ENCODE measurements at places on chromosomes 3 and 15.

DNA sequence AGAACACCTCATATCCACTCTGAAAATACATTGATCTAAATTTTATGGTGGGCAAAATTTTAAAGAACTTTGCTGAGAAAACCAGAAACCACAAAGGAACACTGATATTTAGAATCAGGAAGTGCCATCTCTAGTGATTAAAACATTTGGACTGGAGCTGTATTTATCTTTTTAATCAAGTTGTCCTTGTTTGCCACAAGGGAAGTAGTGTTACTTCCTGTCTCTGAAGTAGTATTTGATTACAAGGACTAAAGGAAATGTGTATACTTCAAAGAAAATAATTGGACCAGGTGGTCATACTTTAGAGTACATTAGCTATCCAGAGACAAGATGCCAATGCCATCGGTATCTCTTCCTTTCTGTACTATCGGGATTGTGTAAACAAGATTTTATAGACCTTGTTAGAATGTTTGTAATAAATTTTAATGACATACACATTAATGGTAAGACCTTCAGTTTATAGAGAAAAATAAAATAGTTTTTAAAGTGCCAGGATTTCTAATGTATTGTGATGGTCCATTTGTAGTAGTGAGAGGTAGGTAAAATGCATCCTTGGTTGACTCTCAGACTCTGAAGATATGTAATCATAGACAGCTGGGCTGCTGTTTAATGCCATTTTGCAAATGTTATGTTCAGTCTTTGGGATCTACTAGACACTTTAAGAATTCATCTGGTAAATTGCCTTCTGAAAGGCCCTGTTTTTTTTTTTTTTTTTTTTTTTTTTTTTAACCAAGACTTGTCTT, 131.9 kb downstream of the B3GALNT1 start:
- H3K27ac ChIP-seq, result no peak overlapping the region
- no peak overlapping the region for H3K4me3 ChIP-seq
- no peaks in the 10 kb centered on the region for H3K4me1 ChIP-seq
- DNase-seq, result no peak
- no peaks in the 10 kb centered on the region for H3K36me3 ChIP-seq

GRCh38 chr3:88150371-88150770, 612 bp downstream of the C3orf38 start:
- DNase-seq, result no peak
- peak overlapping the region; percentile 95 for H3K4me3 ChIP-seq
- peak overlapping the region; percentile 94 for H3K27ac ChIP-seq

DNA sequence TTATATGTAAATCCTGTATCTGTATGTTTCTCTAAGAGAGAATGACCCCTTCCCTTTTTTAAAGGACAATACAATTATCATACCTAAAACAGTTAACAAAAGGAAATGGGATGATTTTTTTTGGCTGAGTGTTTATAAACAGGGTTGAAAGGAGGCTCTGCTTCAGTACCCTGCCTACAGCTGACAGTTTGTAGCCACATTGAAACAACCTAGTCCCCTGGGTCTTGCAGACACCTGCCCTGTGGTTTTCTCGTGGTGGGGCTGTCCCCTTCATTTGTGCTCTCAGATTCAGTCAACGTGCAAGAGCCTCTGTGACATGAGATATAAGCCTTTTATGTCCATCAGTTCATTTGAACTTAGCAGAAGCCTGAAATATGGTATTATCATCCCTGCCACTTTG, 2.3 kb upstream of the HMCES start:
- no peak overlapping the region for H3K4me3 ChIP-seq
- no peaks in the 10 kb centered on the region for H3K27me3 ChIP-seq
- H3K27ac ChIP-seq, result no peak overlapping the region
- DNase-seq, result no peak
- peaks cover 7% of the 10 kb centered on the region for H3K4me1 ChIP-seq

GRCh38 chr15:78382114-78382880, 42.1 kb downstream of the CRABP1 start:
- H3K27me3 ChIP-seq, result no peaks in the 10 kb centered on the region
- DNase-seq, result no peak
- H3K36me3 ChIP-seq, result no peaks in the 10 kb centered on the region
- H3K4me1 ChIP-seq, result no peaks in the 10 kb centered on the region

DNA sequence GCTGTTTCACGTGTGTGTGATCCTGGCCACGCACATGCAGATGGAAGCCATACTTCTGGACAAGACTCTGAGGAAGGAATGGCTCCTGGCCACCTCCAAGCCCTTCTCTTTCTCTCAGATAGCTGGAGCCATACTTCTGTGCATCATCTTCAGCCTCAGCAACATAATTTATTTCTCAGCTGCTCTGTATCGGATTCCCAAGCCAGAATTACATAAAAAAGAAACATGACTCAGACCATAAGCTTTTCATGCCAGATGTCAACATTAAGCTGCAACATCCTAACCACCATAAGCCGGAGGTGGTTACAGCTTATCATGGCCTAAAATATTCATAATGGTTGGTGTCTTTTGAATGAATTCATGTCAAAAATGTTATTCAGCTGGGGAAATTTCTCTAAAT, 10.6 kb upstream of the KIF23 start:
- no peak overlapping the region for H3K4me3 ChIP-seq
- no peak overlapping the region for H3K27ac ChIP-seq
- DNase-seq, result no peak
- H3K27me3 ChIP-seq, result no peaks in the 10 kb centered on the region
- peaks cover under 1% of the 10 kb centered on the region for H3K4me1 ChIP-seq
